Foreskin keratinocyte (primary cell): ENCODE measurements at places on chromosomes 16 and 17. TPM values are rescaled to one million over a fixed set of nuclear protein-coding genes. Genes with fewer than 3 reads are reported as not detected.

The SLFN14 gene
- total RNA-seq, result not detected in 2 replicates

The PRSS33 gene
- total RNA-seq, result not detected in 2 replicates

The TBC1D3K gene
- not detected in 2 replicates for total RNA-seq

The CD300LF gene
- total RNA-seq, result not detected in 2 replicates

The NPIPB6 gene
- total RNA-seq, result 0.21 and 0.58 TPM in 2 replicates

The CCR7 gene
- total RNA-seq, result not detected in 2 replicates

The TNFRSF17 gene
- total RNA-seq, result not detected in 2 replicates

The CCDC200 gene
- not detected in 2 replicates for total RNA-seq
